Umbilical cord (tissue), 2 donors: ENCODE measurements at places on chromosomes 2 and 18. TPM values are rescaled to one million over a fixed set of nuclear protein-coding genes. Genes with fewer than 3 reads are reported as not detected.

The COL3A1 gene
- 35,960 TPM for total RNA-seq

The XDH gene
- total RNA-seq: 0.24 TPM

The TCF23 gene
- 1.7 TPM for total RNA-seq

The IL18RAP gene
- 5.5 TPM for total RNA-seq

The SPDYA gene
- total RNA-seq: 1.2 TPM

The NXPH2 gene
- total RNA-seq: not detected

The CKAP2L gene
- 4.1 TPM for total RNA-seq

The MREG gene
- 1.2 TPM for total RNA-seq

The C1GALT1C1L gene
- total RNA-seq: 1.2 TPM

The SATB2 gene
- 3.1 TPM for total RNA-seq

The SH3RF3 gene
- total RNA-seq: 7.5 TPM

The SERPINB10 gene
- total RNA-seq: 0.96 TPM

The SPR gene
- 19.5 TPM for total RNA-seq

The DPY30 gene
- total RNA-seq: 39.2 TPM

The INO80D gene
- 10.4 TPM for total RNA-seq

The ERFE gene
- total RNA-seq: 4.3 TPM

The PLCL1 gene
- total RNA-seq: 13.5 TPM

The SLC14A1 gene
- total RNA-seq: 15.2 TPM

The OXER1 gene
- total RNA-seq: 3.9 TPM

The KCNE4 gene
- 133 TPM for total RNA-seq

The ALK gene
- 1.2 TPM for total RNA-seq

The CEBPZOS gene
- total RNA-seq: 33.7 TPM

The FTCDNL1 gene
- total RNA-seq: 0.96 TPM

The RPRM gene
- total RNA-seq: 6.0 TPM

The ABHD1 gene
- 1.2 TPM for total RNA-seq
